Left lung (tissue), 14 donors: ENCODE measurements at places on chromosomes 13 and 19. TPM values are rescaled to one million over a fixed set of nuclear protein-coding genes. Genes with fewer than 3 reads are reported as not detected.
A peak's percentile ranks its signal among the peaks of the same experiment; 100 is the strongest.

- H3K36me3 ChIP-seq, result no peaks in the 10 kb centered on the region
- no peak for DNase-seq
- no peaks in the 10 kb centered on the region for H3K27me3 ChIP-seq
- no peak overlapping the region for H3K4me3 ChIP-seq
Observed at GRCh38 chr13:48533961-48534600, 1.2 kb upstream of the RCBTB2 start.

INSL3 gene
- 0.76 TPM for total RNA-seq

GRCh38 chr13:98413796-98414195 is 163.1 kb downstream of the STK24 start:
- no peak overlapping the region for H3K4me3 ChIP-seq
- H3K36me3 ChIP-seq, result no peaks in the 10 kb centered on the region
- H3K27me3 ChIP-seq, result no peaks in the 10 kb centered on the region
- no peak overlapping the region for H3K27ac ChIP-seq

- no peaks in the 10 kb centered on the region for H3K36me3 ChIP-seq
- H3K27me3 ChIP-seq, result no peaks in the 10 kb centered on the region
- no peak overlapping the region for H3K27ac ChIP-seq
- DNase-seq, result peak; percentile 2
- H3K4me3 ChIP-seq, result no peak overlapping the region
Observed at GRCh38 chr19:38544569-38545315, 73.0 kb downstream of the MAP4K1 start.

- H3K36me3 ChIP-seq, result no peaks in the 10 kb centered on the region
- no peak overlapping the region for H3K27ac ChIP-seq
Observed at GRCh38 chr19:42683917-42684513, 56.3 kb downstream of the PSG3 start.

- no peak overlapping the region for H3K27ac ChIP-seq
- no peak overlapping the region for H3K4me3 ChIP-seq
- H3K4me1 ChIP-seq, result no peaks in the 10 kb centered on the region
- DNase-seq, result no peak
- H3K27me3 ChIP-seq, result no peaks in the 10 kb centered on the region
Observed at GRCh38 chr13:107373551-107373950, 805.6 kb upstream of the ARGLU1 start.

GRCh38 chr13:79423801-79424642 is 18.0 kb upstream of the RBM26 start:
- H3K4me3 ChIP-seq, result no peak overlapping the region
- H3K36me3 ChIP-seq, result no peaks in the 10 kb centered on the region
- no peaks in the 10 kb centered on the region for H3K27me3 ChIP-seq
- no peaks in the 10 kb centered on the region for H3K4me1 ChIP-seq
- no peak overlapping the region for H3K27ac ChIP-seq

CPAMD8 gene
- 17.3 TPM for total RNA-seq

GRCh38 chr13:25046985-25047511 is 48.9 kb upstream of the PABPC3 start:
- H3K4me3 ChIP-seq, result no peak overlapping the region
- DNase-seq, result no peak
- peaks cover 70% of the 10 kb centered on the region for H3K27me3 ChIP-seq
- no peak overlapping the region for H3K27ac ChIP-seq
- no peaks in the 10 kb centered on the region for H3K4me1 ChIP-seq

- H3K36me3 ChIP-seq, result peaks cover 31% of the 10 kb centered on the region
- no peaks in the 10 kb centered on the region for H3K27me3 ChIP-seq
- H3K27ac ChIP-seq, result no peak overlapping the region
- no peak for DNase-seq
- H3K4me3 ChIP-seq, result no peak overlapping the region
Observed at GRCh38 chr13:51357928-51358595, 18.6 kb downstream of the SERPINE3 start.

DNA sequence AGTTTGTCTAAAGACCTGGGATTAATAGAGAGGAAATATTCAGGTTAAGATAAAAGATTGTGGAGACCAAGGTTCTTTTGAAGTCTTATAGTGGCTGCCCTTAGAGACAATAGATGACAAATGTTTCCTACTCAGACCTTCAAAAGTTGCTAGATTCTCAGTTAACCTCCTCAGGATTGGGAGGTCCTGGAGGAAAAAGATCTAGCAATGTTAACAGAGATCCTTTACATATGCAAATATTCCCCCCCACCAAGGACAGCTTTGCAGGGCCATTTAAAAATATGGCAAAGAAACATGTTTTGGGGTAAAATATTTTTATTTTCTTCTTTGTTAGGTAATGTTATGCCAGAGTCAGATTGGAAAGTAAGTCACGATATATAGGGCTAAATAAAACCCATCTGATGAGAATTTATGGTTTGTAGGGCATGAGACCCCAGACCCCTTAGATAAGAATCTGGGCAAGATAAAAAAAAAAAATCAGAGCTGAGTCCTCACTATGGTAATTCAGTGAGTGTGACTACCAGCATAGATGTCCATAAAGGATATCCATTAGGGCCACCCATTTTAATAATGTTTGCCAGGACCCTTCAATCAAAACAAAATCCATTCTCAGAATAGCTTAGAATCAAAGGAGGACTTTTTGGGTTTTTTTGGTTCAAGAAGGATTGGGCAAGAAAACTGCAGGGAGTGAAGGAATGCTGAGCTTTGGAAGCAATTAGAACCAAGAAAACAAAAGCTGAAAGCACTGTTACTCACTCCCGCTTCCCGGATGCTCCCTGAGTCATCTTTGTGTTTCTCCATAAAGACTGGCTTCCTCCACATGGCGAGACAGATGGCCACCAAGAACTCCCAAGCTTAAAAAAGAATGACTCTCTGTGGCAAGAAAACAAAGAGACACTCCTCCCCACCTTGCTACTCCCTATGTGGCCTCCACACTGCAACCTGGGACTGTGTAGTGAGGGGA is 28.2 kb downstream of the VSTM1 start:
- H3K36me3 ChIP-seq, result no peaks in the 10 kb centered on the region
- H3K27me3 ChIP-seq, result peaks cover 43% of the 10 kb centered on the region
- peaks cover 5% of the 10 kb centered on the region for H3K4me1 ChIP-seq
- no peak for DNase-seq

GSX1 gene
- total RNA-seq, result not detected

- no peak overlapping the region for H3K4me3 ChIP-seq
- H3K27me3 ChIP-seq, result no peaks in the 10 kb centered on the region
- peaks cover 4% of the 10 kb centered on the region for H3K36me3 ChIP-seq
- DNase-seq, result no peak
Observed at GRCh38 chr13:112723771-112724170, 33.9 kb downstream of the ATP11A start.

- H3K4me3 ChIP-seq, result no peak overlapping the region
- no peak overlapping the region for H3K27ac ChIP-seq
- peaks cover under 1% of the 10 kb centered on the region for H3K4me1 ChIP-seq
- H3K36me3 ChIP-seq, result no peaks in the 10 kb centered on the region
- peaks cover 43% of the 10 kb centered on the region for H3K27me3 ChIP-seq
- DNase-seq, result no peak
Observed at GRCh38 chr13:28536371-28536770, 41.4 kb upstream of the FLT1 start.

ZNF180 gene
- total RNA-seq, result 7.7 TPM

- no peak for DNase-seq
- H3K4me3 ChIP-seq, result no peak overlapping the region
- no peak overlapping the region for H3K27ac ChIP-seq
- H3K27me3 ChIP-seq, result peaks cover 11% of the 10 kb centered on the region
- H3K36me3 ChIP-seq, result no peaks in the 10 kb centered on the region
Observed at GRCh38 chr19:14672188-14672872, 2.3 kb downstream of the ADGRE3 start.

GRCh38 chr13:101325423-101325822 is 90.9 kb downstream of the NALCN start:
- no peaks in the 10 kb centered on the region for H3K27me3 ChIP-seq
- H3K4me3 ChIP-seq, result no peak overlapping the region
- no peaks in the 10 kb centered on the region for H3K4me1 ChIP-seq
- H3K27ac ChIP-seq, result no peak overlapping the region
- H3K36me3 ChIP-seq, result no peaks in the 10 kb centered on the region
